ENCODE measurements at places on chromosomes 2 and 18.

DNA sequence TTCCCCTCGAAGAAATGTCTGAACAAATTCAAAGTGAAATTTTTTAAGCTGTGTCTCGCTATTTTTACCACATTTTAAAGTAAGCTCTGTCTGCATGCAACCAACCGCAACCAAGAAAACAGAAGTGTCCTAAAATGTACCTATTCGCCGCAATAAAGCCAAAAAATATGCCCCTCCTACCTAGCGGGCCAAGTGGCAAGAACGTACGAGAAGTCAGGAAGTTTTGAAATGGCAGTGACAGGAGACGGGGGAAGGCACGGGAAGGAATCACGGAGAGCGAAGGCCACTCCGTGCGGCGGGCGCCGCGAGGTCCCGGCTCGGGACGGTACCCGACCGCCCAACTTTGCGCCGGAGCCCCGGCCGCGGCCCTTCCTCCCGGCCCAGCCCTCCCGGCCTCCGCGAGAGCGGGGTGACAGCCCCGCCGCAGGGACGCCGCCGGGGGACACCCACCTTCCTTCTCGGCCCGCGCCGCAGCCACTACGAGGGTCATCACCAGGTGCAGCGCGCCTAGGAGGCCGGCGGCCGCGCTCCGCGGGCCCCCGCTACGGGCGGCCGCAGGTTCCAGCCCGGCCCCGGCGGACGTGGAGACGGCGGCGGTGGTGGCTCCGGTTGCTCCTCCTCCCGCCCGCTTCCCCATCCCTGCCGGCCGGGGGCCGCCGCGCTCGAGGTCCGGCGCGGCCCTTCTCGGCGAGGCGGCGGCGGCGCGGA is 568 bp downstream of the TMEM131 start:
- peak; percentile 26 for DNase-seq

DNA sequence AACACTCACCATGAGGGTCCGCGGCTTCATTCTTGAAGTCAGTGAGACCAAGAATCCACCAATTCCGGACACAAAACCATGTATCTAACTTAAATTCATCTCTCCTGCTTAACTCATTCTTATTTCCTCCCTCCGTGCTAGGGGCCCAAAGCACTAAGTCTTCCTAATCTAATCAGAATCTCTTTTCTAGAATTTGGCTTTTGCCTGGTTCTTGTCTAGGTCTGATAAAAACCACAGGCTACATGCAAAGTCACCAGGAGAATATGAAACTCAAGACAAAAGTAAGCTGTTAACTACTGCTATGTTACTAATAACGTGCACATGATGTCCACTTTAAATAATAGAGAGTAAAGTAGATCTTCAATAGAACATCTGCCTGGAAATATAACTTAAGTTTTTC is 69.9 kb downstream of the TRIP12 start:
- DNase-seq, result no peak

DNA sequence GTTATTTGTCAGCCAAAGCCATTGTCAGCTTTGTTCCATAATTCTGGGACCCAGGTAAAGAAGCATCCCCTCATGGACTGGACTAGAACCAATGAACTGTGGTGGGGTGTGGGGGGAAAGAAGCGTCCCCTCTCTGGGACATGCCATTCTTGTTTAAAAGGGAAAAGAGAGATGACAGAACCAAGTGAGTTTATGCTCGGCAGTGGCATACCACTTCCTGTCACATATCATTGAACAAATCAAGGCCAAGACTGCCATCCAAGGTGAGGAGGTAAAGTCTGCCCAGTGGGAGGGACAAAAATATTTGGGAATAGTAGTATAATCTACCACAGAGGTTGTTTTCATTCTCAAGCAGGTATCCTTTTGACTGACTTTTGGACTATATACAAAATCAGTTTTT is 4.7 kb upstream of the GLS start:
- no peak for DNase-seq

GRCh38 chr2:150688016-150688415 is 200.5 kb upstream of the RND3 start:
- no peak for DNase-seq

DNA sequence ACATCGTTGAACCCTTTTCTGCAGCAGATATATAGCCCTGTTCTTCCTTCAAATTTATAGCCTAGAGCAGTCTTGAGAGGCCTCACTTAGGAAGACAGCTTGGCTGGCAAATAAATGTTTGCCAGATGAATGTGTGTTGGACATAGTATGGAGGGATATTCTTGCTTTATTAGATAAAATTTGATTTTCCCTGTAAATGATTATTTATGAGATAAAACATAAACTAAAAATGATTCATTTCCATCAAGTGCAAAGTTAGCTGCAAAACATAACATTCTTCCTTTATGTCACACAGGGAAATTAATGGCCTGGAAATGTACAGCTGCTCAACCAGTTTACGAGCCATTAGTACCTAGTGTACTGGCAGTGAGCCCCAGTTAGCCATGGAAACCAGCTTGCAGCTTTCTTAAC is 82.5 kb downstream of the LIMS1 start:
- no peak for DNase-seq

- no peak for DNase-seq
Observed at GRCh38 chr2:168574856-168575630, 119.0 kb downstream of the CERS6 start.

DNA sequence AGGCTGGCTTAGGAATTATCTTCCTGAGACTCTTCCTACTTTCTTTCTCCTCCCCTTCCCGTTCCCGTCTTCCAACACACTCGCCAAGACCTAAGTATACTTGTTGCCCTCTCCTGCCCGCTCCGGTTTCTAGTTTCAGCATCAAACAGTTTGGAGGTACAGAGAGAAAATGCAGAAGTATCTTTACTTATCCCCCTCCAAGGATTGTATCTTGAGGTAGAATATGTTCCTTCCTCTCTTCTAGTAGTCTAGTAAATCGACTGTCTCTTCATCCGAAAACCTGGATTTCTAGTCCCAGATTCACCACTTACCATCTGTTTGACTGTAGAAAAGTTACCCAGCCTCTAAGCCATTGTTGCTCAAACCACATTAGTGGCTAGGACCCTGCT is 755 bp downstream of the EIF4E2 start:
- DNase-seq, result no peak

- no peak for DNase-seq
Observed at GRCh38 chr18:32877371-32877770, 104.5 kb upstream of the KLHL14 start.

DNA sequence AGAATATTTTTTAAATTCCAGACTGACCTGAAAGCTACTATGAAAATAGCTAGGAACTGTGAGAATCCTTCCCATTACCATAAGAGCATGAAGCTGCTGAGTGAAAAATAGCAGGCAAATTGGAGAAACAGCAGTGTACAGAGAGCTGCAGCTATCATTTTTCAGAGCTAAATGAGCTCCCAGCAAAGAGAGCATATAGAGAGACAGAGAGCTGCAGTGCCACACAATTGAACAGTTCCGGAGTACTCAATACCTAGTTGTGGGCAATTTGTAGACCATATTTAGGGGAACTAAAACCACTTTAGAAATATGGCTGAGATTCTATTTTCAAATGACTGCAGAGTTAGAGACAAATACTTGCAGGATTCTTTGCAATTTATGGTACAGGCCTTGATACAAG is 645.3 kb downstream of the STK39 start:
- DNase-seq, result no peak

GRCh38 chr2:64626146-64626809 is 27.4 kb downstream of the SERTAD2 start:
- DNase-seq, result no peak

- DNase-seq, result no peak
Observed at GRCh38 chr2:206797376-206797775, 32.0 kb downstream of the FASTKD2 start.

- DNase-seq, result no peak
Observed at GRCh38 chr2:10903861-10904210, 7.9 kb upstream of the KCNF1 start.

DNA sequence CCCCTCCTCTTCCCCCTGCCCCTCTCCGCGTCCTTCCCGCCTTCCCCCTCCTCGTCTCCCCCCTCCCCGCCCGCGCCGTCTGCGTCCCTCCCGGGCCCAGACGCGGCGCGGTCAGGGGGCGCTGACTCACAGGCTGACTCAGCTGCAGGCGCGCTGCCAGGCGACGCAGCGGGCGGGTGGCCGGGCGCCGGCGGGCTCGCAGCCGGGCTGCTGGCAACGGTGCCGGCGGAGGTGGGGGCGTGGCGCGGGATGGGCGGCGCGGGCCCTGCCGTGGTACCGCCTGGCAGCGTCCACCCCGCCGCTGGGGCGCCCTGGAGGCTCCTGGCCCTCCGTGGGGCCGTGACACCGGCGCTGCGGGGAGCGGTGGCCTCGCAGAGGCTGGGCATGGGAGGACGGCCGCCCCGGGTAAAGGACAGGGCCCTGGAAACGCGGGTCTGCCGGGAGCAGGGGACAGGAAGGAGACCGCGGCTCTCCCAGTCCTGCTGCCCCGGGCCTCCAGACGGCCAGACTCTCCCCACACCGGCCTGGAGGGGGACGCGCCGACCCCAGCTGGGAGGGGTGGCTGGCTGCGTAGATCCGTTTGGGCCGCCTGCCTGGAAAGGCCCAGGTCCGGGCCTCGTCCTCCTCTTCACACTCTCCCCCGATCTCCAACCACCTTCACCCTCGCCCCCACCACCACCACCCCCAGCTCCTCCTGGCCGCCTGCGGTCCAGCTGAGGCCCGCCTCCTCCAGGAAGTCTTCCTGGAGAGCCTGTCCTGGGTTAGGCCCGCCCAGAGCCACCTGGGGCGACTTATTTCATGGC is 10.0 kb upstream of the PROC start:
- peak; percentile 90 for DNase-seq

DNA sequence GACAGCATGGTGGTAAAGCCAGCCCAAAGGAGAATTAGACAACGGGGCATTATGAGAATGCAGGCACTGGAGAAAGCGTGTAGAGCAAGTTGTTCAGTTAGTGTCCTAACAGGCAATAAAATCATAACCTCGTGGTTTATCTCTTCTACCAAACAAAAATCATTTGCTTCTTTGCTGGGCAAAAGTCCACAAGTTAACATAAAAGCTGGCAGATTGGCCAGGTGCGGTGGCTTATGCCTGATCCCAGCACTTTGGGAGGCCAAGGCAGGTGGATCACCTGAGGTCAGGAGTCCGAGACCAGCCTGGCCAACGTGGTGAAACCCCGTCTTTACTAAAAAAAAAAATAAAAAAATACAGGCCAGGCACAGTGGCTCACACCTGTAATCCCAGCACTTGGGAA is 364.1 kb downstream of the SETBP1 start:
- DNase-seq, result no peak

- DNase-seq, result no peak
Observed at GRCh38 chr18:79848579-79849327, 51.0 kb downstream of the KCNG2 start.

- DNase-seq, result no peak
Observed at GRCh38 chr2:222747526-222748160, 76.2 kb downstream of the MOGAT1 start.

GRCh38 chr2:202344178-202344577 is 31.9 kb upstream of the BMPR2 start:
- no peak for DNase-seq

- DNase-seq, result no peak
Observed at GRCh38 chr2:240397924-240398645, 37.4 kb upstream of the GPC1 start.

- DNase-seq, result no peak
Observed at GRCh38 chr2:168116448-168116847, 130.9 kb downstream of the STK39 start.

DNA sequence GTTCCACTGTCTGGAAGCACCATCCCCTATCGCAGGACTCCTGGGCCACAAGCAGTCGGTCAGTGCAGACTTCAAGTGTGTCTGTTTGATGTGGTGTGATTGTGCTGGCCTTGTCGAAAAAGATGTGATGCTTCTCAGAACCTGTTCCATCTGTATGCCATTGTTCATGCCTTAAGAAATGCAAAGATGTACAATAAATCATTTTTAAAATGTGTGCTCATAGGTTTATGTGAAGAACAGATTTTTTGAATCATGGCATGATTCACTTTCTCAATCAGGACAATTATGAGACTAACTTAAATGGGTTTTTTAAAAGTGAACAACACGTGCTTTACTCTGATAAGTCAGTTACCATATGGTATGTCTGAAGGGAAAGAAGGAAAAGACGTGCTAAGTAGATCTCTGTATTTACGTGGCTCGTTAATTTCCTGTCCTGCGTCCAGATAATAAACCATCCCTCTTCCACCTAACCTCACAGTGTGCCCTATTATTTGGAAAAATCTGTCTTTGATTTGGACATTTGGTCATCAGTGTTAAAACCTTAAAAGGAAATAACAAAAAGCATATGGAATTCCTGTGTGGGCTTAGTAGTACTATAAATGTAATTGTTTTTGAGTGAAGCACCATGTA is 54.9 kb downstream of the PRKRA start:
- no peak for DNase-seq

- DNase-seq, result no peak
Observed at GRCh38 chr2:178363252-178363651, 87.7 kb downstream of the PRKRA start.

- no peak for DNase-seq
Observed at GRCh38 chr2:170216981-170217380, 39.0 kb downstream of the MYO3B start.

DNA sequence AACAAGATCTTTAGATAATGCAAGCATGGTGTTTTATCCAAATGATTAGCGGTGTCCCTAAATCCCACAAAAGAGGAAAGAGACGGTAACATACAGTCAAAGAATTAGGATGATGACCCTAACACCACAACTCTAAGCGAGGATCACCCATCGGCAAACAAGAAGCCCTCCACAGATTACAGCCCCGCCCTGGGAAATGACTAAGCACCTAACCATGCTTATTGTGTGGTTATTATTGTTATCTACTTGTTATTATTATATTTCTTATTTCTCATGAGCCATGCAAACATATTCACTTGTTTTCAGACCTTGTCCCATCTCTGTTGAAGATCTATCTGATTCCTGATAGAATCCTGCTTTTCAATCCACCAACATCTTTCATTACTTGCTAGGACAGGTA is 651.3 kb downstream of the NYAP2 start:
- DNase-seq, result no peak

Data from T-helper 9 cell (primary cell).